ENCODE measurements at places on chromosomes 4 and X.

- no peak for DNase-seq
These were observed 17.0 kb downstream of the HTT start for GRCh38 chr4:3091464-3091863.

DNA sequence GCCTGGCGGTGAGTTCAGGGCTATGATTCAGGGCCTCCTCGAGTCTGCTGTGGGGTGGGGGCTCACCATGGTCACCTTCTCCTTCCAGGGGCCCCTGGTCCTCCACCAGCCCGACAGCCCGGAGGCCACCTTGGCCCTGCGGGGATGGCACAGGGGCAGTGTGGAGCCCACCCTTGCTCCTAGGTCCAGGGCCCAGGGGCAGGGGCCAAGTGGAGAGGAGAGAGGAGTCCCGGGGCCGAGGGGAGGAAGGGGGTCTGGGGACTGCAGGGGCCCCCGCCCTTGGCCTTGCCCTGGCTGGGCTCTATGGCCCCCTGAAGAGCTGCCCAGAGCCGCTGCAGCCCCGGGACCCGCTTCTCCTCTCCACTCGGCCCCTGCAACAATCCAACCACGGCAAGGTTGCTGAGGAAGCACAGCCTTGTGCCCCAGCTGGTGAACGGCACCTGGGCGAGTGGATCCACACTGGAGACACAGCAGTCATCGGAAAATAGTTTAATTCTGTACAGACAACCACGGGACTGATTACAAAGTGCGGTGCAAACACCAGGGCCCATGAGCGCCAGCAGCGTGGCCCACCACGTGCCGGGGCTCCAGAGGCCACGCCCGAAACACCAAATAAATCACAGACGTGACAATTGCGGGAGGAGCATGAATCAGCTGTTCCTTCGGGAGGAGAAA is 23.0 kb upstream of the CPLX1 start:
- no peak for DNase-seq

DNA sequence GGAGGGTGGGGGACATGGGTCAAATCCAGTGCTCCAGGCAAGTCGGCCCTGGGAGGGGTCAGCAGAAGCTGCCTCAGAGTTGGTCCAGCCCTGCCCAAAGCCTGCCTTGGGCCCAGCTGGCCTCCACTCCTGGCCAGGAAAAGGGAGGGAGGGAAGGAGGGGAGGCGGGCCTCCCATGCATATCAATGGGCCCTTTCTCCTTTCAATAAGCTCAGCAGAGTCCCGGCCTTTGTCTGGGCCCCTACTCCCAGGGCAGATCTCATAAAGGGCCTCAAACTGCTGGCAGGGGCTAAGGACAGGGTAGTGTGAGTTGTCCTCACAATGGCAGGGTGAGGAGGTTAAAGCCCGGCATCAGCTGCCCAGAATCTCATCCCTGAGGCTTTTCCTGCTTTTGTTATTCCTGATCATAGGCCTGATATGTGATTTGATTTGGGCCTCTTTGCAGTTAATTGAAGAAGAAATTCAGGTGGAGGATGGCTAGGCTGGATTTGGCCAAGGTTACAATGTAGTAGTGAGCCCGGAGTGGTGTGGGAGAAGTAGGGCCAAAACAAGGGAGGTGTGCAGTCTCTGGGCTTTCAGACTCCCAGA is 121.1 kb upstream of the ATP6AP2 start:
- DNase-seq: peak; percentile 44

- no peak for DNase-seq
These were observed 86.6 kb downstream of the HUWE1 start for GRCh38 chrX:53599781-53600396.

DNA sequence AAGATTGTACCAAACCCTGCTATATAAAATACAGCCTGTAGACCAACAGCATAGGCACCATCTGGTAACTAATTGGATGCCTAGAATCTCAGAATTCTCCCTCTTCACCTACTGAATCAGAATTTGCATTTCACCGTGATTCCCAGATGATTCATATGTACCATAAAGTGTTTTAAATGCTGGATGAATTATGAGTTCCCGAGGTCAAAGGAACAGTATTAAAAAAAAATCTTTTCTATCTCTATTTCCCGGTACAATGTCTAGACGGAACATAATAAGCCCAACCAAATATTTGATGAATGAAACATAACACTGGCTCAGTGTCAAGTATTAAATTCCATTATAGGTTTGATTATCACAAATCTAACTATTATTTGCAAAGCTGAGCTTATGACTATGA is 280.0 kb downstream of the ANKRD50 start:
- DNase-seq: no peak

DNA sequence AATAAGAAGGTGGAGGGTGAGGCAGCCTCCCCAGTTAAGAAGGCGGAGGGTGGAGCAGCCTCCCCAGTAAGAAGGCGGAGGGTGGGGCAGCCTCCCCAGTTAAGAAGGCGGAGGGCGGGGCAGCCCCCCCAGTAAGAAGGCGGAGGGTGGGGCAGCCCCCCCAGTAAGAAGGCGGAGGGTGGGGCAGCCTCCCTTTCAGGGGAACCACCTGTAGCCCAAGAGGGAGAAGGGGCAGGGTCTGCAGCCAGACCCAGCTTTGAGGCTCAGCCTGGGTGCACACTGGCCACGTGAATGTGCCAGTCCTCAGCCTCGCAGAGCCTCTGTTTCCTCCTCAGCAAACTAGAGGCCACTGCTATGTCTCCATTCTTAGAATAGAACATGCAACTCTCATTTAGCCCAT is 52.6 kb downstream of the HMX1 start:
- no peak for DNase-seq

- no peak for DNase-seq
These were observed 30.9 kb downstream of the REELD1 start for GRCh38 chr4:146245246-146245645.

DNA sequence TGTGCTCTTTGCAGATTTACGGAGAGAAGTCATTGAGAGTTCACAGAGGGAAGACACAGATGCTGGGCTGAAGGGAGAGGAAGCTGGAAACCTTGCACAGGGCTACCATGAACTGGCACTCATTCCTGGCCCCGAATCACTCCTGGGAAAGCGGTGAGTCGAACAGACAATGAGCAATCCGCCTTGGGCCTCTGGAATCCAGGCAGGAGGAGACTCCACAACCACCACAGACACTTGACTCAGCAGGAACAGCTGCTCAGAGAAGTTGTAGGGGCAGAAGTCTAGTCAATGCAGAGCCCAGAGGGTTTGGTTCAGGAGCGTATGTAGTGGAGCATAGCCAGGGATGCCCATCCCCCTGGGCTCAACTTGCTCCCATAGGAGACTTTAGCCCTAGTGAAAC is 62.8 kb upstream of the GRIA3 start:
- no peak for DNase-seq

GRCh38 chr4:53937918-53938317 is 126.5 kb downstream of the CHIC2 start:
- DNase-seq: no peak

DNA sequence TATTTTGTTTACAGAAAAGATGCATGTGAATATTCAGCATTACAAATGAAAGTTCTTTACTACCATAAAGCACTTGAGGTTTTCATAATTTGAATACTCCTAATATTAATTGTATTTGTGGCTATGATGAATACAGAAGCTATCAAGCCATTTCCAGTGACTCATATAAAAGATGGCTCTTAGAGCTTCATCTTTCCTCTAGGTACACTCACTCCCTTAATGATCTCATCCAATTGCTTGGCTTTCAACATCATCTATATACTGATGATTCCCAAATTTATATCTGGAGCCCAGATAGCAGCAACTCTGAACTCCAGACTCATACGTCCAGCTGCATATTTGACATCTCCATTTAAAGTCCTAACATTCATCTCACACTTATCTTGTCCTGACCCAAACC is 183.4 kb upstream of the FAM241A start:
- DNase-seq: no peak

DNA sequence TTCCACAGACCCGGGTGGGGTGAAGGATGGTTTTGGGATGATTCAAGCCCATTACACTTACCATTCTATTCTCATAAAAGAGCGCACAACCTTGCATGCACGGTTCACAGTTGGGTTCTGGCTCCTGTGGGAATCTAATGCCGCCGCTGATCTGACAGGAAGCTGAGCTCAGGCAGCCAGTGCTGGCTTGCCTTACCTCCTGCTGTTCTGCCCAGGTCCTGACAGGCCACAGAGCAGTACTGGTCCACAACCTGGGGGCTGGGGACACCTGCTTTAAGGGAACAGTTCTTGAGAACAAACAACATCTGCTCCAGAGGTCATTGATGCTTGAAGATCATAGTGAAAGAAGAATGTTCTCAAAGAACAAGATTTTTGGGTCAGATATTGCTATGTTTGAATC is 8.0 kb upstream of the HS3ST1 start:
- no peak for DNase-seq

DNA sequence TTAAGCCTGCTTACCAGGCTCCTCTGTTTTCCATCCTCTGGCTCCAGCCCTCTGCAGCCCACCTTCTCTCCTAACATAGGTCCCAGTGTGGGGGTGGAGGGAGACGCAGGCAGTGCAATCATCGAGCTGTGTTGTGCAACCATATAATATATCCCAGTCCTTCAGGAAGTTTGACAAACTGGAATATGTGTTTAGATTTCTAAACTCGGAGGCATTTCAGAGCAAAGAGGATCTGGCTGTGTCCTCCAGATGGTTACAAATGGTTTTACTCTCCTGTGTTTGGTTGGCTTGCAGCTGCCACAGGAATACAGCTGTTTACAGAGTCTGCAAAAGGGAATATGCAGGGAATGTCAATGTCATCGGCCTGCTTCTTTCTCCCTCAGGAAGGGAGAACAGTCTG is 195.3 kb upstream of the LNX1 start:
- DNase-seq: no peak

GRCh38 chrX:5068550-5068949 is 1160.1 kb downstream of the NLGN4X start:
- no peak for DNase-seq

GRCh38 chr4:294732-295131 is 10.5 kb downstream of the ZNF732 start:
- DNase-seq: no peak

- no peak for DNase-seq
These were observed 1264.7 kb downstream of the PCDH7 start for GRCh38 chr4:31984872-31985271.

GRCh38 chr4:2359591-2360395 is 58.7 kb downstream of the ZFYVE28 start:
- no peak for DNase-seq

DNA sequence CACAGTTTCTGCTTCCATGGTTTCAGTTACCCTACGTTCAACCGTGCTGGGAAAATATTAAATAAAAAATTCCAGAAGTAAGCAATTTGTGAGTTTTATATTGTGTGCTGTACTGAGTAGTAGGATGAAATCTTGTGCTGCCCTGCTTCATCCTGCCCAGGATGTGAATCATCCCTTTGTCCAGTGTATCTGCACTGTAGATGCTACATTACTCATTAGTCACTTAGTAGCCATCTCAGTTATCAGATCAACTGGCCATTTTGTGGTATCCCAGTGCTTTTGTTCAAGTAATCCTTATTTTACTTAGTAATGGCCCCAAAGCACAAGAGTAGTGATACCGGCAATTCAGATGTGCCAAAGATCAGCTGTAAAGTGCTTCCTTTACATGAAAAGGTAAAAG is 97.9 kb downstream of the COX18 start:
- no peak for DNase-seq

- DNase-seq: no peak
These were observed 42.5 kb downstream of the BMP2K start for GRCh38 chr4:78818530-78819079.

GRCh38 chr4:115128037-115128436 is 14.6 kb upstream of the NDST4 start:
- no peak for DNase-seq

DNA sequence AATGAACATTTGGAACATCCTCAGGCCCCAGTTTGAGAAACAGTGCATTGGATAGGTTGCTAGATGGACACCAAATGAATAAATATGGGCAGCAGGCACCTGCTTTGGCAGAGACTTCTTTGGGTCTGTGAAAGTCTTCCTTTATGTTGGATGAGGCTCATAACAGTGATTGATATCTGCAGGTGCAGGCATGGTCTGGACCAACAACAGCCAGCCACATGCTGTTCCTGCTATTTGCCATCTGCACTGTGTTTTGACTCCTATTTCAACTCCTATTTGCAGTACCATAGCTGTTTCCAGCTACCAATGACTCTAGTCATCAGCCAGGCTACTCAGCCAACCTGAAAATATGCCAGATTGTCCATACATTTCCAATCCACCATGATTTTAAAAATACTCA is 60.9 kb downstream of the ANAPC4 start:
- DNase-seq: no peak

DNA sequence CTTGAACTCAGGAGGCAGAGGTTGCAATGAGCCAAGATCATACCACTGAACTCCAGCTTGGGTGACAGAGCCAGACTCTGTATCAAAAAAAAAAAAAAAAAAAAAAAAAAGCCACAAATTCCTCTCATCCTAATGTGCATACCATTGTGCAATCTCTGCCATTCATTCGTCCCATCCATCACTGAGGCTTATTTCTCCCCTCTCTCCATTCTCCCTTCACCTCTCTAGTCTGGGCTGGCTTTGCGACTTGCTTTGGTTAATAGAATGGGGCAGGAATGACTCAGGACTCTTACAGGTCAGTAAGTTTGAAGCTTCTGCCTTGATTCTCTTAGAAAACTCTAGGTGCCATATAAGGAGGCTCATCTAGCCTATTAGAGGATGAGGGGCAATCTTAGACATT is 60.3 kb upstream of the DDX3X start:
- DNase-seq: no peak

GRCh38 chr4:137253949-137254348 is 278.3 kb downstream of the PCDH18 start:
- DNase-seq: no peak

DNA sequence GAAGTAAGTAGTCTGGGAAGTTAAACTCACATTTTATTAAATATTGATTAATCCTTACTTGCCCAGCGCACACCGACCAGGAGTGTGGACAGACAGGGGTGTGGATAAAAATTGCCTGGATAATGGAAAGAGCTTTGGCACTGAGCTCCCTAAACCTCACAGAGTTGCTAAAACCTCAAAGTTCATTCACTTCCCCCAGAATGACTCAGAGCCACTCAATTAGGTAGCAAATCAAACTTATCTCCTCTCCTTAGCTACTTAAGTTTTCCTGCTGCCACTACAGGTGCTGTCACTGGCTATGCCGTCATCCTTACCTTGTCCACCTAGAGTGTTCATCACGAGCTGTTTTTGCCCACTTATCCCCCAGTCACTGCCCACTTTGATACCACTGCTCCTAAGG is 27.0 kb upstream of the MID1IP1 start:
- no peak for DNase-seq

DNA sequence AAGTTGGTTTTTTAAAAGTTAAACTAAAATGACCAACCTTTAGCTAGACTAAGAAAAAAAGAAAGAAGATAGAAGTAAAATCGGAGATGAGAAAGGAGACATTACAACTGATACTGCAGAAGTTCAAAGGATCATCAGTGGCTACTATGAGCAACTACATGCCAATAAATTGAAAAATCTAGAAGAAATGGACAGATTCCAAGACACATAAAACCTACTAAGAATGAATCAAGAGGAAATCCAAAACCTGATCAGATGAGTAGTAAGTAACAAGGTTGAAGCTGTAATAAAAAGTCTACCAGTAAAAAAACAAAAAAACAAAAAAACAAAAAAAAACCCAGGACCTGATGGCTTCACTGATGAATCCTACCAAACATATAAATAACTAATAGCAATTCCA is 16.1 kb downstream of the IQCM start:
- no peak for DNase-seq

- DNase-seq: no peak
These were observed 556.0 kb upstream of the CPEB2 start for GRCh38 chr4:14446311-14446710.

- no peak for DNase-seq
These were observed 103.3 kb upstream of the RASGEF1B start for GRCh38 chr4:81574991-81575390.

- no peak for DNase-seq
These were observed 261.9 kb downstream of the CBLL2 start for GRCh38 chrX:22534643-22535042.

All from eye (tissue), 1 donor.